Naive thymus-derived CD4-positive, alpha-beta T cell (primary cell): ENCODE measurements at places on chromosomes 1 and 21. TPM values are rescaled to one million over a fixed set of nuclear protein-coding genes. Genes with fewer than 3 reads are reported as not detected.

Gene RNU1-3
- 2,341 and 2,444 TPM in 2 replicates for total RNA-seq

Gene SNRPE
- 84.9 TPM for total RNA-seq

Gene CLDN19
- total RNA-seq = not detected

Gene ZSWIM5
- 2.3 TPM for total RNA-seq

DNA sequence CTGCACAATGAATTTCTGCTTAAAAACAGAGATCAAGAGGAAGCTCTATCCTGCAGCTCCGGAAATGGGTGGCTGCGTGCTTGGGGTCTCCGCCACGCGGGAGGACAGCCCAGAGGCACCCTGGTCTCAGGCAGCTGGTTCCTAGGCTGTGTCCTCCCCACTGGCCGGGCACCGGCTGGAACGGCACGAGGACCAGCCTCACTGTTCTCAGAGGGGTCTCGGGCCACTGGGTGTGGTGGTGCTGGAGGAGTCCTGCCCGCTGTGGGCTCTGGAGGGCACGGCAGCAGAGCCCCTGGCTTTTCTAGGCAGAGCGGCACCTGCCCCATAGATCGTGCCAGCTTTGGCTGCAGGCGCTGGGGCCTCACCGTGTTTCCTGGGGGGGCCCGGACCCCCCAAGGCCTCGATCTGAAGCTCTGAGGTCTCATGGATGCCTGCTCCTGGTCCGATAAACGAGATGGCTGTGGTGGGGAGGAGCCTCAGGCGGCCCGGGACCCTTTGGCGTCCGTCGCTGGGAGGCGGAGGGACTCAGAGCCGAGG lies 8.2 kb upstream of the RNF223 start:
- H3K27ac ChIP-seq = no peak overlapping the region
- no peaks in the 10 kb centered on the region for H3K27me3 ChIP-seq
- no peak for DNase-seq

DNA sequence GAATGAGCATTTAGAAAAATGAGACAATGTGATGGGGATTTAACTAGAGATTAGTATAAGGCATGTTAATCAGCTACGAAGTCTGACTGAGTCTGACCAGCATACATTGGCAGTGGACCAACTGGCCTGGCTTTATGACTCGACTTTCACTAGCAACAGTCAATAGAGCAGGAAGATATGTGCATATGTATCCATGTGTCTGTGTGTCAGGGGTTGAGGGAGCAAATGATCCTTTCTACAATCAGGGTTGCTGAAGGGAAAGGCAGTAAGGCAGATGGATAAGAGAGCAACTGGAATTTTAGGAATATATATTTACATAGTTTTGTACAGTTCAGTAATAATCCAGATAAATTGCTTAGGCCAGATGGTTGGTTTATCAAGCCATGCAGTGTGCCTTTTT lies 645.6 kb downstream of the PLA2G4A start:
- H3K4me1 ChIP-seq = no peaks in the 10 kb centered on the region
- no peaks in the 10 kb centered on the region for H3K36me3 ChIP-seq
- H3K4me3 ChIP-seq = no peak overlapping the region
- no peaks in the 10 kb centered on the region for H3K27me3 ChIP-seq
- no peak overlapping the region for H3K27ac ChIP-seq
- no peak for DNase-seq

GRCh38 chr1:38173157-38173831 lies 126.7 kb upstream of the POU3F1 start:
- no peaks in the 10 kb centered on the region for H3K27me3 ChIP-seq
- no peak overlapping the region for H3K27ac ChIP-seq
- H3K4me3 ChIP-seq = no peak overlapping the region

DNA sequence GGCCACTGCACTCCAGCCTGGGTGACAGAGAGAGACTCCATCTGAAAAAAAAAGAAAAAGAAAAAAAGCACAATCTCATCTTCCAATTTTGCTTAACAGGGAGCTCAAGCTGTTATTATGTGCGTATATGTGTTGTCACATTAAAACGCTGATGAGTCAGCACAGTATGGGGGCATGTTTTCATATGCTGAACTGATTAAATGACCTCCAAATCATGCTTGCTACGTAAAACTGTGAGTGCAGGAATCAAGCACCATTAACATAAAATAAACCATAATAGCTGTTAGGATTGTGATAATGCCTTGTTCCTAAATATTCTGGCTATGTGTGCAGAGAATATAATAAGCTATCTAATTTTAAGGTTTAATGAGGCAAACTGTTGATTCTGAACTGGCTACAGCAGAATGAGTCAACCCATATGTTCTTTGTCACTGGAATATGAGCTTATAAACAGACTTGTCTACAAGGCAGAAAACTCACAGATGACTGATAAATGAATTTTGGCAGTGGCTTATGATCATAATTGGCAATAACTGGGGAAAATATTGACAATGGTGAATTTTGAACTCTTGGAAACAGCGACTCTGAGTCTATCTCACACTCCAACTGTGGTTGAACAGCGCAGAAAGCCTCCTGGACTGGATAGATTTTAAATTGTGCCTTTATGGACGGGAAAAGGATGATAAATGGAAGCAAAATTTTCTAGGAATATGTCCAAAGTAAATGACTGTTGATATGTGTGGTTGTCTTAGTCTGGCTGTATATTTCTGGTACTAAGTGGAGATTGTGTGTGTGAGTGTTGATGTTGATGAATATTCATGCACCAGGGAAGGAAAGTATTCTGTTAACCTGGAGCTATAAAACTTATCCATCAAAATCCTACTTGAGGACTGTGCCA lies 75.5 kb downstream of the VCAM1 start:
- no peak overlapping the region for H3K4me3 ChIP-seq
- no peak for DNase-seq
- H3K4me1 ChIP-seq = no peaks in the 10 kb centered on the region
- H3K27ac ChIP-seq = no peak overlapping the region
- no peaks in the 10 kb centered on the region for H3K27me3 ChIP-seq

- no peak for DNase-seq
- H3K4me1 ChIP-seq = no peaks in the 10 kb centered on the region
- no peaks in the 10 kb centered on the region for H3K36me3 ChIP-seq
- H3K4me3 ChIP-seq = no peak overlapping the region
Measured at GRCh38 chr1:30687886-30688285, 35.5 kb downstream of the MATN1 start.

GRCh38 chr21:15063814-15064575 lies 805 bp downstream of the NRIP1 start:
- peak; percentile 14 for DNase-seq
- peak overlapping the region; percentile 85 for H3K27ac ChIP-seq
- H3K4me3 ChIP-seq = peak overlapping the region; percentile 50
